ENCODE measurements at places on chromosomes 1 and 21.

GRCh38 chr1:56938646-56939045 lies 27.2 kb downstream of the C8B start:
- no peak for DNase-seq

GRCh38 chr21:29371464-29371863 lies 72.7 kb downstream of the BACH1 start:
- DNase-seq: no peak

GRCh38 chr1:62288224-62288623 lies 31.0 kb downstream of the KANK4 start:
- DNase-seq: no peak

- no peak for DNase-seq
These were observed 135.3 kb downstream of the BRINP2 start for GRCh38 chr1:177306019-177306415.

- no peak for DNase-seq
These were observed 481.4 kb upstream of the CAMK1G start for GRCh38 chr1:209102120-209102519.

GRCh38 chr1:181647314-181648035 lies 164.2 kb downstream of the CACNA1E start:
- DNase-seq: no peak

DNA sequence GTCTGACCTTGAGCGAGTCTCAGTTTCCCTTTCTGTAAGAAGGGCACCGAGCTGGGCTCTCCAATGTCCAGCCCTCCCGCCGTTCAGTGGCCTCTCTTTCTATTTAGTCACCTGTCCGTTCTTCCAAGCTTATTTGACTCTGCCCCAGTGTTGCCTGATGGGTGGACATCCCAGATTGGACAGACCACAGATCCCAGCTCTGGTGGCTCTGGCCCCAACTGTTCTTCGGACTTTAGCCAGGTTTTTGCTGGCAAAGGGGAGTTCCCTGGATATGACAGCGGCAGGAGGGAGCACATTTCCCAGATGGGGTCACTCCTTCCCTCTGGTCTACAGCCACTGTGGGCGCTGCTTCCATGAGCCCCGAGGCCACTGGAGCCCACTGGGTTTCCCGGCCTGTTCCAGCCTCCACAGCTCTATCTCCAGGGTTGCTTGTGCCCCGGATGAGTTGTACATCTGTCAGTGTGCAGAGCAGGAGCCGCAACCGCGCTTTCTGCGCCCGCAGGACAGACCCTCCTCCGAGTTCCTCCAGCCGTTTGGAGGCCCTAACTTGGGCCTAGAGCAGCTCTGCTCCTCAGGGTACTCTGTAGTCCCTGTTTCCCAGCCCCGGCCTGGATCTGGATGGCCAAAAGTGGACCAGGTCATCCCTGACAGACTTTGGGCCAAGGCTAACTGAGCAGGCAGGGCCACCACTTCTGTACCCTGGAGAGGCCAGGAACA lies 3.8 kb downstream of the DMBX1 start:
- no peak for DNase-seq
